ENCODE measurements at places on chromosomes 11 and 22. TPM values are rescaled to one million over a fixed set of nuclear protein-coding genes. Genes with fewer than 3 reads are reported as not detected.

DNA sequence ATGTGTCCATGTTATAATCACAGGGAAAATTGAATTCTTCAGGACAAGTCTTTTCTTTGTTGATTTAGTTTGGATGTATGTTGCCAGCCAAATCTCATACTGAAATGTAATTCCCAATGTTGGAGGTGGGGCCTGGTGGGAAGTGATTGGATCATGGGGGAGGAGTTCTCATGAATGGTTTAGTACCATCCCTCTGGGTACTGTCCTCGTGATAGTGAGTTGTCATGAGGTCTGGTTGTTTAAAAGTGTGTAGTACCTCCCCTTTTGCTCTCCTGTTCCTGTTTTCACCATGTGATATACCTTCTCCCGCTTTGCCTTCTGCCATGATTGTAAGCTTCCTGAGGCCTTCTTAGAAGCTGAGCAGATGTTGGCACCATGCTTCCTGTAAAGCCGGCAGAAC lies 100.3 kb downstream of the CCDC81 start:
- no peak for DNase-seq

DNA sequence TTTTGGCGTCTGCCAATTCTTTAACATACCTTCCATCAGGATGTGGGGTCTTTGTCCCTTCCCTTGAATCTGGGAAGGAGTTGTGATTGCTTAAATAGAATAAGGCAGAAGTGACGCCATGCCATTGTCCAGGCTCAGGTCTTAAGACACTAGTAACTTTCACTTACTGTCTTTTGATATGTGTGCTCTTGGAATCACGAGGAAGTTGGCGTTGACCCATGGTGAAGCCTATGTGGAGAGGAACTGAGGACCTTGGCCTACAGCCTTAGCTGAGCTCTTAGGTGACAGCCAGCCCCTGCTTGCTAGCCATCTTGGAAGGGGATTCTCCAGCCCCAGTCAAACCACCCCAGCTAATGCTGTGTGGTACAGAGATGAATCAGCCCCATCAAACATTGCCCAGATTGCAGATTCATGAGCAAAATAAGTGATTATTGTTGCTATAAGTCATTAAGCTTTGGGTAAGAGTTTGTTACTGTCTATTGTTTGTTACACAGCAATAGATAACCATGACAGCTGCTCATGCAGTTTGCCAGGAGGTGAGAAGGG lies 17.6 kb upstream of the CLPB start:
- no peak for DNase-seq

The SLC29A2 gene
- not detected for polyA plus RNA-seq

DNA sequence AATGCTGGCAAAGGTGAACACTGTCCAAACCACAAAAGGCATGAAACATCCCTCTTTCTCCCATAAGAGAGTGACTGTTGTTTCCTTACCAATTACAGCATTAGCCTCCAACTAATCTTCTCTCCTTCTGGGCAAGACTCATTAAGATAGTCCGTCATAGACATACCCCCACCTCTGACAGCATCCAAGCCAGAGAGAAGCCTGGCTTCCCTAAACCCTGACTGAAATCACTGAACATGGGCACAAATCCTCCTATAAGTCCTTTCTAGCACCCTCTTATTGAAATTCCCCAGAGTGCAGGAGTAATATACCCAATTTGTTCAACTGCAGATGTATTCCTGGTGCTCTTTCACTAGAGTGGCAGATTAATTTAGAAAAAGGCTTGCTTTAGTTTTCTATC lies 1.7 kb upstream of the RNASEH2C start:
- no peak for DNase-seq

GRCh38 chr22:46052801-46053562 lies 76.0 kb upstream of the WNT7B start:
- DNase-seq, result peak; percentile 77

The ME3 gene
- 7.5 TPM for polyA plus RNA-seq

The FGF4 gene
- polyA plus RNA-seq, result not detected

GRCh38 chr11:110242188-110242587 lies 54.2 kb downstream of the RDX start:
- DNase-seq, result no peak

The OR2AG2 gene
- polyA plus RNA-seq, result not detected

- no peak for DNase-seq
Measured at GRCh38 chr11:31102875-31103274, 266.7 kb downstream of the DCDC1 start.

The SYT12 gene
- polyA plus RNA-seq, result 1.9 TPM

The SLC22A6 gene
- polyA plus RNA-seq, result not detected

The MPPED2 gene
- polyA plus RNA-seq, result not detected

DNA sequence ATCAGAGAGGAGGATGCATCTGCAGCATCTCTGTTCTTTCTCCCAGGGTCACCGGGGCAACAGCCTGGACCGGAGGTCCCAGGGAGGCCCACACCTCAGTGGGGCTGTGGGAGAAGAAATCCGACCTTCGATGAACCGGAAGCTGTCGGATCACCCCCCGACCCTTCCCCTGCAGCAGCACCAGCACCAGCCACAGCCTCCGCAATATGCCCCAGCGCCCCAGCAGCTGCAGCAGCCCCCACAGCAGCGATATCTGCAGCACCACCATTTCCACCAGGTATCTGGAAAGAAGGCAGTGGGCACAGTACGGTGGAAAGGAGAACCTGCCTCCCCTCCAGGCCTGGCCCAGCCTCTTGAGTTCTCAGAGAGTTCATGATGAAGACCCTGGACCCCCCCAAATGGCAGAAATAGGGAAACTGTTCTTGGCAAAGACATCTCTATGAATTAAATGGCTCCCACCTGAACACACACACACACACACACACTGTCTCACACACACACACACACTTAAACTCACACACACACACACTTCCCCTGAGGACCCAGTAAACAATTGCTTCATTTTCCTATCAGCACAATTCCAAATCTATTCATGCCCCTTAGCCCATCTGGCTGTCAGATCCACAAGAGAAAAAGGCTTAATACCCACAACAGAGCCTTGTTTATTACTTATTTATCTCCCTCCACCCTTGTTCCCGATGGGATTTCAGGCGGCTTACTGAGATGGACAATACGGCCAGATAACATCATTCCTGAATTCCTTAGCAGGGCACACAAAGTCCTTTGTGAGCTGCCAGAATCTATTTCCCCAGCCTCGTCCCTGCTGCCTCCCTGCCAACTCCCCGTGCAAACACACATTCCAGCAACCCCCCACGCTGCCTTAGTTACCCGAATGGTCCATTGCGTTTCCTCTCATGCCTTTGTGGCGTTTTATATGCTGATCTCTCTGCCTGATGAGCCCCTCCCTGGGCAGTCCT lies 8.1 kb downstream of the TMA7B start:
- peak; percentile 9 for DNase-seq

DNA sequence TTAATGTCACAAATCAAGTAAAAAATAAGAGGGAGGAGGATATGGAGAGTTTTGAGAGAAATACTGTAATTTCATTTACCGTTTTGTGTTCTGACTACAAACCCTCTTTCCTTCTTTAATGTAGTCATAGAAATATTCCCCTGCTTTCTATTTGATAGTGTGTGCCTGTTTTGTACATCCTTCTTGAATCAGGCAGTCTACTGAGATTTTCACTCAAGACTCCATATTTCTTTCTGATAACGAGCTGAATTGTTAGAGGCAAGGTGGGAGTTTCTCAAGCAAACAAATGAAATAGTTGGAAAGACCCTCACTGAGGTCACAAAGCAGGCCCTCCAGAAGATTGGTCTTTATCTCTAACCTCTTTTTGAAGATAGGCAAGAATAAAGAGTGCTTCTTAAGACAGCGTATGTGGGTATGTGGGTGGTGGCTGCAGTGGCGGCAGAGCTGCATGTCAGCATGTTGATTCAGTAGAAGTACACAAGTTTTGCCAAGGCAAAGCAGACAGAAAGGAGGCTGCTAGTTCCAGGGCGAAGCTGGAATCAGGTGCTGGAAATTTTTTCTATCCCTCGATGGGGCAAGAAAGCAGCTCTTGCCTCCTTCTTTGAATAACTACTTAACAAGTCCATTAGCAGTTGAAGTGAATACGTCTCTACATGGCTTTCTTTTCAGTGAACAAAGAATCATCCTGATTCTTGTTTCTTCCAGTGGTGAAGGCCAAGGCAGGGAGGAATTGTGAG lies 164.2 kb downstream of the FAM76B start:
- peak; percentile 4 for DNase-seq

The SLC15A3 gene
- polyA plus RNA-seq, result 1.5 TPM

GRCh38 chr11:125807909-125808308 lies 20.0 kb downstream of the PATE3 start:
- peak; percentile 36 for DNase-seq

DNA sequence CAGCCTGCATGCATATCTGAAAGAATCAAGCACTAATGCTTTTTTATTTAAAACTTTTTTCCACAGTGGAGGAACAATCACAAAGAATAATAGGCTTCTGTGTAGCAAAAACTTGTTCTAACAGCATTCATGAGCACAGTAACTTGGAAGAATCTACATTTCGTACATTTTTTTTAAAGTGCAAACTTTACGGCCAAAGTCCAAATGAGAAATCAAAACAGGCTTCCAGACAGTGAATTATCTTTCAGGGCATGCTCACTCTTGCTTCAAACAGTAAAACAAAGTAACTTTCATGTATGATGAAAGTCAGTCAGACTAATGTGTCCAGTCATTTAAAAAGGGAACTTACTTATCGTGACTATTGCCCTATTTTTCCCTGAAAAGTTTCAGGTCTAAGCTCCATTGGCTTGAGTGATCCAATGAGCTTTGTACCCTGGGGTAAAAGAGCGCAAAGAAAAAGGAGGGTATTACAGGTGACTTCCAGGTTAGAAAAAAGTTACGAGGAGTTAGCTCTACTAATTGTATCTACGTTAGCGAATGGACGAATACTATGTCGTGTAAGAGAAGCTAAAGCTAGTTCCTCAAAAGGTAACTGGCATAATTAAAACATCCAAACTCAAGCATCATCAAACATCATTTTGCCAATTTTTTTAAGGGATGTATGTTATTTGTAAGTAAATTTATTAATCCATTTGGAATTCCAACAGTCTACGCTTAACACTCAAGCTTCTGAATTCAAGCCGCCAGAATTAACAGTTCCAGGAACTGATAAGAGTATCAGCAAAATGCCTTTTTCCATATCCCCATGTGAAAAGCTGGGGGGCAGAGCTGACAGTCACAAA lies 1.7 kb downstream of the PICALM start:
- peak; percentile 44 for DNase-seq

- no peak for DNase-seq
Measured at GRCh38 chr11:122746050-122746478, 90.5 kb downstream of the UBASH3B start.

GRCh38 chr11:5674391-5674790 lies 10.5 kb downstream of the TRIM5 start:
- no peak for DNase-seq

DNA sequence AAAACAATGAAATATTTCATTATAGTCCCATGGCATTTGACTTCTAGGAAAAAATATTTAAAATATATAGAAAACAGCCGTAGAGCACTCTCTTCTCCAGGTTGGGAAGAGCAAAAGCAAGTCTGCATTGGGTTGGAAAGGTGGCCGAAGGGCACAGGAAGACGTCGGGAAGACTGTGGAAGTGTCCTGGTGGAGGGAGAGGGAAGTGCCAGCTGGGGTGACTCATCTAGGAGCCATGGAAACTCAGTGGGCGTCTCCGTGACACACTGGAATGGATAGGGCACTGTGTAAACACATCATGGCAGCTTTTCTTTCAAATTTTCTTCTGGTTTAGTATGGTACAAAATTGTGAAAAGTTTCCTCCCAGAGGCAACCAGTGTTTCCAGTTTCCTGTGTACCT lies 12.7 kb downstream of the GTPBP1 start:
- DNase-seq, result peak; percentile 96

The IL10RA gene
- polyA plus RNA-seq, result not detected

- DNase-seq, result peak; percentile 19
Measured at GRCh38 chr11:75968021-75968625, 153.1 kb downstream of the UVRAG start.

The PHRF1 gene
- polyA plus RNA-seq, result 10.9 TPM

GRCh38 chr11:90803831-90804230 lies 581.0 kb upstream of the CHORDC1 start:
- no peak for DNase-seq

The BIRC3 gene
- polyA plus RNA-seq, result 0.57 TPM

The MAPK1 gene
- 76.0 TPM for polyA plus RNA-seq

- DNase-seq, result no peak
Measured at GRCh38 chr11:121199516-121199915, 93.1 kb upstream of the SC5D start.

GRCh38 chr11:1625541-1625940 lies 3.6 kb upstream of the KRTAP5-4 start:
- no peak for DNase-seq

The UCP3 gene
- 0.22 TPM for polyA plus RNA-seq

- DNase-seq, result no peak
Measured at GRCh38 chr11:72237112-72237931, 6.7 kb downstream of the PHOX2A start.

GRCh38 chr11:73467505-73467904 lies 91.3 kb downstream of the RELT start:
- no peak for DNase-seq

GRCh38 chr11:77101043-77101537 lies 1.6 kb upstream of the OMP start:
- peak; percentile 65 for DNase-seq

The GALR3 gene
- polyA plus RNA-seq, result not detected

DNA sequence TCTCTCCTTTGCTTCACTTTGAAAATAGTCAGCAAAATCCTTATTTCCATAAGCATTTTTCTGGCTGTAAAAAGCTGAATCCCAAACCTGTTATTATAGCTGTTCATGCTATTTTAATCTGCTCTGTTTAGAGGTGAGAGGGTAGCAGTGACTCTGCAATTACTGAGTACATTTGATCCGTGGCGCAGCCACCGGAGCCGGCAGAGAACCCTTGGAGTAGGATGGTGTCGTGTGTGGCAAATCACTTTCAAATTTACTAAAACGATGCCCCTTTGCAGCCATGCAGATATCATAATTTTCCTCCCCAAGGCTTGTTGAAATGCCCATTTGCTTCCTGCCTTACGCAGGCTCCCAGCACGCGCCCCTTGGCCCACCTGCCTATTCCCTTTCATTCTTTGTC lies 69.6 kb downstream of the ZBTB16 start:
- DNase-seq, result no peak

- peak; percentile 97 for DNase-seq
Measured at GRCh38 chr11:67033661-67034166, 10.8 kb downstream of the SYT12 start.

The POU2AF3 gene
- polyA plus RNA-seq, result not detected

DNA sequence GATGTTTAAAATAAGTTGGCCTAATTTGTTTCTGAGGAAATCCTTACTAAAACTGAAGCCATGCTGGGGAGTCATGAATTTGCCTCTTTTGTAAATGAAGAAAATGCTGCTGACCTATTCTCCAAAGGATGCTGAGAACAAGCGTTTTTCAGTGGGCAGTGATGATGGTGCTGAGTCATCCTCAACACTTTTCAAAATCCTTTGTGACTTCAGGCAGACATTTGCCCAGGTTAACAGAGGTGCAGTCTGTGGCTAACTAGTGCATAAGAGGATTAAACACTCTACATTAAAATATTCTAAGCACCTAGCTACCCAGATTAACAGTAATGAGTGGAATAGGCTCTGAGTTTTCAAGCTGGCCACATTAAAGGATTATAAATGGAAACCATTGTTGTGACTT lies 509.0 kb downstream of the DLG2 start:
- peak; percentile 2 for DNase-seq

GRCh38 chr11:108453207-108453835 lies 14.0 kb downstream of the C11orf65 start:
- DNase-seq, result no peak

GRCh38 chr22:49967706-49968208 lies 7.2 kb downstream of the PIM3 start:
- peak; percentile 37 for DNase-seq

- DNase-seq, result peak; percentile 62
Measured at GRCh38 chr11:36131721-36132397, 157.4 kb downstream of the COMMD9 start.

GRCh38 chr11:47918882-47919495 lies 61.4 kb upstream of the PTPRJ start:
- peak; percentile 61 for DNase-seq

All from GM23248 (cell line).